ENCODE measurements at places on chromosomes 3 and 15.

DNA sequence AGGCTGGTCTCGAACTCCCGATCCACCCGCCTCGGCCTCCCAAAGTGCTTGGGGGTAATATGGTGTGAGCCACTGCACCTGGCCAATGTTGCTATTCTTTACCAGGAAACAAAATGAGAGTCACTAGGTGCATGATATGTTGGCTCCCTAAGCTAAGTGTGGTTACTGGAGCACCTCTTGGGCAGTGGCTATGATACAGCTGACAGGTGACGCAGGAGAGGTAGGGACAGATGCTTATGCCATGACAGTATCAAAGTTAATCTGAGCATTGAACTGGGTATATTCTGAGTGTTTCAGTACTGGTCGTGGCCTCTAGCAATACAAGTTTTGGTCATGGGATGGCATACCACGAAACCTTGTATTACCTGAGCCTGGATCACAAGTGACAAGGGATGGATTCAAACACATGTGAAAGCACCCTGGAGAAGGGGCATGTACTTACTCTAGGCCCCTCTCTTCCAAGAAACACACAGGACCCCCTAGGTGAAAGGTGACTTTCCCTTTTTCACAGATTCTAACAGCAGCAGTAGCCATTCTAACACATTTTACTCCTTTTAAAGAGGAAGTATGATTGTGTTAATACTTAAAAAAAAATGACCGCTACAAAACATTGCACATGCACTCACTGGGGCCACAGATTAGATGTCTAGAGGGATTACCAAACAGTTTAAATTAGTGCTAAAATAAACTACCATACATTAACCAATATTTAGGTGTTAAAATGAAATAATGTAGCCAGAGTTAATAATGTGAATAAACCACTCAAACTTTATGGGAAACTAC, 467.3 kb downstream of the SHQ1 start:
- no peak for DNase-seq

DNA sequence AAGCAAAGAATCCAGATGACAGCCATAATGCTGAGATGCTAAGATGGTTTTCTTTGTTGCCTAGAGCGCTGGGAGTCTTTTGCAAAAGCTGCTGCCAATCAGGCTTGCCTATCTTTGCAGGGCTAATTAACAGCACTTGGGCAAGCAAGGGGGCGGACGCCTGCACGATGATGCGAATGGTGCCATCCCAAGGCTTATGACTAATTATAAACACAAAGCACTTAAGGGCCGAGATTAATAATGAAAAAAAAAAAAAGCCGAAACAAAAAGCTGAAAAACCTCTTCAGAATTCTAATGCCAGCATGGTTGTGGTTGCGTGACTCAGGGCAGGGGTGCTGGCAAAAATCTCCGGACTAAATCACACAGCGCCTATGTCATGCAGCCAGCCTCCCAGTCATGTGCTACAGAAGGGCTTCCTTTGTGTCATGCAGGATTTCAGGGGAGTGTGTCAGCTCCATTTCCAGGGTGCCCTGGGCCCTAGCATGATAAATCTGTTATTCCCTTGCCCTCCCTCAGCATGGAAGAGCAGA, 185.0 kb upstream of the ANKRD28 start:
- no peak for DNase-seq

DNA sequence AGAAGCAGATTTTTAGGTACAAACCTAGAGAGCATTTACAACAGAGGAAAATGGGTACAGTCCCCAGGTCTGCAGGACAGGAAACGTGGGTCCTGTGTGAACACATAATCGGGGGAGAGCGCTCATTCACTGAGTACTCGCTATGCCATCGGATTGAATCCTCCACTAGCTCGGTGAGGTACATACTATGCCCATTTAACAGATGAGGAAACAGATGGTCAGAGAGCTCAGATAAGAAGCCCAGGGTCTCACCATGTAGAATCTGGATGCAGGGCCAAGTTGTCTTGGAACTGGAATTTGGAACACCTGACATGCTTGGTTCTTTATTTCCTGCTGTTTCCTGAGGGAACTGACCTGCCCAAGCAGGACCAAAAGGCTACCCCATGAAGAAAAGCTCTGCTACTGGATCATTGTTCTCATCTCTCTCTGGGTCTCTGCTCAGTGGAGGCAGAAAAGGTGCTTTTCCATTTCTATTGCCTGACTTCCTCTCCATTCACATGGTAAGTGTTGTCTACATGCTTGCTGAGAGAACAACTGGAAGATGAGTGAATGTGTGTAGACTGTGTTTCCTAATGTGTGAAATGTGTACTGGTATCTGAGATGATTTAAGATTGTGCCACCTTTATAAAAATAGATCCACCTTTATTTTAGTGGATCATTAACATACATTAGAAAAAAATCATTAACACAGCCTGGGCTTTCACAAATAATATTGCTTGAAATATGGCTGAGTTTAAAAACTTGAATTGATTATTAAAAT, 89.1 kb downstream of the TGFBR2 start:
- DNase-seq, result no peak

GRCh38 chr3:55688154-55688553, 201.0 kb upstream of the WNT5A start:
- DNase-seq, result no peak

DNA sequence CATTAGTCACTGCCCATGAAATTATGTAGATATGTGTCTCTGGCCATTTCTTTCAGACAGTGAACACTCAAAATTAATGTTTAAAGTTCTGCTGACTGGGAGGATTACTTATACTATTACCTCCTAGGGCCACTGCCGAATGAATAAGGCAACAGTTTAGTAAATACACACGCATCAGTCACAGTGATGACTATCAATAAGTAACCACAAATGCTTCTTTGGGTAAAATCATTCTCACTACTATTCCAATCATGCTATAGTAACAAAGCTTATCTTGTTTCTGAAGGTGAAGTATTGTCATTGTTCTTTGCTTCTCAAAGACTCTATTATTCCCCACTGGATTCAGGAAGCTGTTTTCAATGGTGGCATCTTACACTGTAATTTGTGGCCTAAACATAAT, 478.8 kb downstream of the EPHA3 start:
- DNase-seq, result no peak

DNA sequence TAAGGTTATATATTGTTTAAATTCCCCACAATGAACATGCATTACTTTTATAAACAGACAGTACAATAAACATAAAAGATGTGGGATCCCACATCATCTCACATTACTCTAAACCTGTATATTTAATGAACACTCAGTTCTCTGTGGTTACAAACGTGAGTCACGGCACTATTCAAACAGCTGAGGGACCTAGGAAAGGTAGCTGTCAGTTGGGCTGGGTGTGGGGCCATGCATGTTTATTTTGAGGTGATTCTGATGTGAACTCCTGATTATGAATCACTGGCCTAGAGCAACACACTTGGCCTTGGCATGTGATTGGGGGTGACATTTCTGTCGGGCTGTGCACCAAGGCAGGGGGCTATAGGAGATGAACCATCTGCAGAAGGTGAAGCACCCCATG, 147.6 kb upstream of the HACD2 start:
- no peak for DNase-seq

DNA sequence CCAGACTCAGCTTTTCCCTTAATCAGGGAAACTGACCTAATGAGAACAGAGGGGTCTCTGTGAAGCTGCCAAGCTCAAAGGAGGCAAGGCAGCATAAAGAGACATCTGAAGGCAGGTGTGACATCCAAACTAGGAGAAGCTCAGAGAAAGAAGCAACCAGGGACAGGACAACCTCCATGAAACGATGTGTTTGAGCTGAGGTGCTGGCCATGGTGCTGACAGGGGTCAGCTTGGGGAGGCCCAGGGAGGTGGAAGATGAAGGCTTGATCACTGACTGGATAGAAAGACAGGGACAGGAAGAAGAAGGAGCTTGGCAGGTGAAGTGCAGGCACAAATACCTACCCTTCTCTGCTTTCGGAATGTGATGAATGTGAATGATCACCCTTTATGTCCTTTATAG, 179.5 kb upstream of the NSMCE3 start:
- DNase-seq, result no peak

- no peak for DNase-seq
These were observed 256.3 kb upstream of the EOMES start for GRCh38 chr3:27978440-27978839.

DNA sequence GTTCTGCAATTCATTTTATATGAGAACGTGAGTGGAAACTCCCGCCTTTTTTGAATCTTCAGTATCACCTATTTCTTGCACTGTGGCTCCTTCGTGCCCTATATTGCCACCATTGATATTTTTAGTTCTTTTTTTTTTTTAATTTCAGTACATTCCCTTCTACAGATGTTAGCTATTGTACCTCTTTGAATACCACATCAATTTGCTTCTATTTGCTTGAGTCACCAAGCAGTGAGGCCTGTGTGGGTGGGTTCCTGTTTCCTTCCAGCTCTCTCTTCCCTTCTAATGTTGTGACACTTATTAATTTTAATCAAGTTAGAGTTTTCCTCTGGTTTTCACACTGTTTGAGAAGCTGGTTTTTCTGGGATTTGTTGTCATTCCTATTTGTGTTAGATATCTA, 8.7 kb downstream of the HACD2 start:
- DNase-seq, result peak; percentile 55

DNA sequence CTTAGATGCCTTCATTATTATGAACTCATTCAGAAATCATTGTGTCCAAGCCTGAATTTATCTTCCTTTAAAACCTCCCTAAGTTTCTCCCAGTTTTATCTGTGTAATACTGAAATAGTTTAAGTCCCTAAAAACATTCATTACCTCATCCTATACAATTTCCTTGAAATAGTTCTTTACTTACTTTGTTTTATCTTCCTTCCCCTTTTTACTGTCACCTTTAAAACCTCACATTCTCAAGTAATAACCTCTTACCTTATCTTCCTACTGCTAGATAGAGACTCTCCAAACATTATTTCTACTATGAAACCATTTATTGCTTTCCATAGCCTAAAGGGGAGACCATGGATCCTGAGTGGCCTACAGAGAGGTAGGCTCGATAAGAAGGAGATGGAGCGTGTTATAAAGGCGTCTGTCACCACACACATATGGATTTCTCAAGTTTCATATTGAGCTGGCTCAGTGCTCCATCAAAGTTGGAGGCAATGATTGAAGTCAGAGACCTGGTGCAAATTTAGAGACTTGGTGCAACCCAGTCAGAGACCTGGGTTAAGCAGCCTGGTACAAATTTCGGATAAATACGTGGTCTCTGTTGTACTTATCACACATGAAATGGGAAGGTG, 140.4 kb downstream of the NFKBIZ start:
- no peak for DNase-seq

- no peak for DNase-seq
These were observed 382.5 kb downstream of the NLGN1 start for GRCh38 chr3:173780067-173780466.

- no peak for DNase-seq
These were observed 43.5 kb upstream of the RSL24D1 start for GRCh38 chr15:55240125-55240760.

DNA sequence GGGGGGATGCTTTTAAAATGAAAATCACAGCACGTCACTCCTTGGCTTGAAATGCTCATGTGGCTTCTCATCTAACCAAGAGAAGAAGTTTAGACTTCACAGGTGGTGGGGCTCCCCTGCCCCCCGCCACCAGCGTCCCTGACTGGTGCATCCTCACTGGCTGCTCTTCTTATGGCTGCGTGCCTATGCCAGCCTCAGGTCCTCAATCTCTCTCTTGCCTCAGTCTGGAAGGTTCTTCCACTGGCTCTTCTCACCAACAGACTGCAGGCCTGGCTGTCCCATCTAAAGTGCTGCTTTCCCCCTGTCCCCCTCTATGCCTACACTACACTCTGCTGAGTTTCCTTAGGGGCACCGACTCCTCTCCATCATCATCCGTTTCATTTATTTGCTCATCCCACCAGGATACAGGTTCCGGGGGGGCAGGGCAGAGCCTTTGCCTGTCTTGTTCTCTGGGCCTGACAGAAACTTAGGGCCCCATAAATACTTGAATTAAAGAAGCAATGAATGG, 20.6 kb downstream of the ABTB1 start:
- DNase-seq, result no peak

GRCh38 chr3:107899990-107900651, 190.7 kb downstream of the CD47 start:
- DNase-seq, result no peak

DNA sequence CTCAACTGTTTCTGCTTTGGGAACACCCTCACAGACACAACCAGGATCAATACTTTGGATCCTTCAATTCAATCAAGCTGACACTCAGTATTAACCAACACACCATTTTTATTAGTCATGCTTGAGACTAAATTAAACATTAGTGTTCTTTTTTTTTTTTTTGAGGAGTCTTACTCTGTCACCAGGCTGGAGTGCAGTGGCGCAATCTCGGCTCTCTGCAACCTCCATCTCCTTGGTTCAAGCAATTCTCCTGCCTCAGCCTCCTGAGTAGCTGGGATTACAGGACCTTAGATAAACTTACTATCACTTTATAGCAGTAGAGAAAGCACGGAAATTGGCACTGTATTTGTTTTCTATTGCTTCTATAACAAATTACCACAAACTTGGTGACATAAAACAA, 2.0 kb upstream of the RAB11A start:
- no peak for DNase-seq

GRCh38 chr15:88185584-88185983, 71.0 kb downstream of the NTRK3 start:
- DNase-seq, result no peak

GRCh38 chr15:63880744-63881143, 47.0 kb upstream of the HERC1 start:
- DNase-seq, result no peak

- DNase-seq, result no peak
These were observed 446.6 kb upstream of the BCHE start for GRCh38 chr3:166283840-166284239.

- DNase-seq, result no peak
These were observed 36.2 kb downstream of the CDCP1 start for GRCh38 chr3:45109771-45110508.

DNA sequence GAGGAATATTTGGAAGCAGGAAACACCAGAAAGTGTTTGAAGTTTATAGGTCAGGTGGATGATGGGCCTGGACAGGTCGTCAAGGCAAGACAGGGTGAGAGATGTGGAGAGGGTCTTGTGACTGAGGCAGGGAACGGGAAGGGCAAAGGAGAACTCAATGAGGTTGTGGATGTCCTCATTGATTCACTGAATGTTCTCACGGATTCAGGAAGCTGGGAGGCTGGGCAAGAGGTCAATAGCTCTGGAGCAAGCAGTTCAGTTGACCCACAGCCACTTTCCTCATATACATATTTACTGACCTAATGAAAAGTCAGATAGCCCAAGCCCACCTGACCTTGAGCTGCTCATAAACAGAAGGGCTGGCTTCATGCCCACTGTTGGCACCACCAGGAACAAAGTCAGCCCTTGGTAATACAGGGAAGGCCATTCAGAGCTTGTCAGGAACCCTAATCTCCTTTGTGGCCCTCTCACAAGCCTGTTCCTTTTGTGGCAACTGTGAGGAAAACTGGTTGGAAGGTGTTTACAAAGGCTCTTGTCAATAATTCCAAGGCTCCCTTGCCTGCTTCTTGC, 31.6 kb downstream of the ARRDC4 start:
- DNase-seq, result no peak

DNA sequence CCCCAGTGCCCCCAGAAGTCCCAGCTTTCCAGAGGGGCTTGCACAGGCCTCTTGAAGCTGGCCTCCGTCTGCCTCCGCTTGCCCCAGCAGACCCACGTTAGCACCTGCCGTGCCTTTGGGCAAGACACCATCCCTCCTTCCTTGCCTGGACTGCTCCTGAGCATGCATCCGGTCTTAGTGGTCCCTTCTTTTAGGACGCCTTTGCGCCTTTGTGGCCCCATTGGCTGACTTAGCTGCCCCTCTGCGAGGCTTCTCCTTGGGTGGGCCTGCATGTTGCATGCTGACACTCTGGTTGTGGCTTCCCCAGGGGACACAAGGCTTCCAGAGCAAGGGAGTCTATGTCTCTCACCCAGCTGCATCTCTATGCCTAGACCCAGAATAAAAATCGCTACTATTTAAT, 56.6 kb downstream of the RHCG start:
- no peak for DNase-seq

- DNase-seq, result no peak
These were observed 12.3 kb downstream of the ABTB1 start for GRCh38 chr3:127684871-127685707.

Data from germinal center (tissue), 1 donor.